ENCODE measurements at places on chromosomes 3 and 15. TPM values are rescaled to one million over a fixed set of nuclear protein-coding genes. Genes with fewer than 3 reads are reported as not detected.

- DNase-seq, result no peak
These were observed 302.5 kb downstream of the C3orf38 start for GRCh38 chr3:88452228-88452627.

GRCh38 chr3:131396170-131396569 lies 14.6 kb downstream of the NUDT16 start:
- DNase-seq, result no peak

GRCh38 chr3:186599142-186599784 lies 13.6 kb upstream of the AHSG start:
- no peak for DNase-seq

- DNase-seq, result no peak
These were observed 100.8 kb downstream of the MESD start for GRCh38 chr15:80888846-80889245.

DNA sequence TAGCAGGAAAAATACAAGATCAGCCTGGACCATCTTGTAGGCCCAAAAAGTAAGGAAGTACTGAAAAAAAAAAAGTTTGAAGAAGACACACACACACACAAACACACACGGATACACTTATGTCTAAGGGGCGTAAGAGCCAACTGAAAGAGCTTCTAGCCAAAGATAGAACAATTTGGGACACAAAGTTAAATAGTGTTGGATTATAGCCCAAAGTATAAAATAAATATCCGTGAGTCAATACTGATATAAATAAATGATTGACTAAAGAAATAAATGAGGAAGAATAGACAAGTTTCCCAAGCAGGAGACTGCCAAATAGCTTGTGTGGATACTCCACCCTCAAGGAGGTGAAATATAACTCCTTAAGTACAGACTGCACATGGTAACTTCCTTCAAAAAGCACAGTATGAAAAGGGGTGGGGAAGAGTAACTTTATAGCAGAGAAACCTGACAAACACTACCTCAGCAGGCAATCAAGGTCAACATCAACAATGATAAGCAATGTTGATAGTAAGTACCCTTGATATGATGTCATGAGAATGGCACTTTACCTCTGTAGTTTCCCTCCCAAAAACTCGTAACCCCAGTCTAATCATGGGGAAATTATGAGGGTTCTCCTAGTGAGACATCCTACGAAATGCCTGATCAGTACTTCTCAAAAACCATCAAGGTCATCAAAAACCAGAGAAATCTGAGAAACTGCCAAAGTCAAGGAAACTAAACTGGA lies 187.3 kb upstream of the ATP11B start:
- no peak for DNase-seq

GRCh38 chr15:31293655-31294054 lies 33.0 kb upstream of the KLF13 start:
- DNase-seq, result no peak

DNA sequence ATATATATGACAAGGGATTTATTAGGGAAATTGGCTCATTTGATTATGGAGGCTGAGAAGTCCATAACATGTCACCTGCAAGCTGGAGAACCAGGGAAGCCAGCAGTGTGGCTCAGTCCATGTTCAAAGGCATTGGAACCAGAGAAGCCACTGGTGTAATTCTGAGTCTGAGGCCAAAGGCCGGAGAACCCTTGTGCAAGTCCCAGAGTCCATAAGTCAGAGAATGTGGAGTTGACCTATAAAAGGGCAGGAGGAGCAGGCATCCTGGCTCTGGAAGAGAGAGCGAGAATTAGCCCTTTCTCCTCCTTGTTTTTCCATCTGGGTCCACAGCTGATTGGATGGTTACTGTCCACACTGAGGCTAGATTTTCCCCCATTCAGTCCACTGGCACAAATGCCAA lies 319.8 kb downstream of the IGSF11 start:
- no peak for DNase-seq

DNA sequence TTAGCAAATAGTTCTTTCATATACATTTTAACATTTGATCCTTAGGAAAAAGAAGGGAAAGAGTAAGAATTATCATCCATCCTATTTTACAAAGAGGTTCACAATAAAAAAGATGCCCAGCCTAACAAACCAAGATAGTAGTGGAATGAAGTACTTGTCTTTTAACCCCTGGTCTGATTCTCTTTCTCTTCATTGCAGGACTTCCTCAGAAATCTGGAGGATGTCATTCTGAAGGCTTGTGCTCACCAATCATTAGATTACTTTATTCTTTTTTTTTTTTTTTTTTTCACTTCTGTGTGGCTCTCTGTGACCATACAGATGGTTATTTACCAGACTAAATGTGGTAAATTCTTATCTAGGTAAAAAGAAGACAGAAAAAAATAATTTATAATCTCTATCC lies 7.0 kb downstream of the HDGFL3 start:
- DNase-seq, result no peak

EFHB gene
- not detected for total RNA-seq

RGMA gene
- total RNA-seq, result 0.90 TPM

All from A172 (cell line).